ENCODE measurements at places on chromosomes 2 and 18.
A peak's percentile ranks its signal among the peaks of the same experiment; 100 is the strongest.

GRCh38 chr2:35443087-35443486 lies 912.5 kb upstream of the CRIM1 start:
- no peak for DNase-seq

DNA sequence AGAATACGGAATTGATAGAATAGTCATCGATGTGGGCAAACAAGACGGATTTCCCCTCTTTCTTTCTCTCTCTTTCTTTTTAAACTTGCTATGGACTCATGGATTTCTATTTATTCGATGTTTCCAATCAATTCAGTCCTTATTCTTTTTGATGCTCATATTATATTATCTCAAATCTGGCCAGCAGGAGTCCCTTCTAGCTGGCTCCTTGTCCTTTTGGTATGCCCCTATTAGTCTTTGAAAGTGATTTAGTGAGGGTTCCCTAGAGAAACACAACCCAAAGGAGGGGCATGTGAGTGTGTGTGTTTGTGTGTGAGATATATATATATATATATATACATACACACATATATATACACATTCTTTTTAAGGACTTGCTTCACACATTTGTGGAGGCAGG lies 23.5 kb upstream of the BIN1 start:
- DNase-seq, result no peak

GRCh38 chr2:239934571-239935171 lies 90.5 kb downstream of the NDUFA10 start:
- peak; percentile 11 for DNase-seq

GRCh38 chr18:76759056-76759455 lies 63.3 kb upstream of the ZNF236 start:
- DNase-seq, result no peak

DNA sequence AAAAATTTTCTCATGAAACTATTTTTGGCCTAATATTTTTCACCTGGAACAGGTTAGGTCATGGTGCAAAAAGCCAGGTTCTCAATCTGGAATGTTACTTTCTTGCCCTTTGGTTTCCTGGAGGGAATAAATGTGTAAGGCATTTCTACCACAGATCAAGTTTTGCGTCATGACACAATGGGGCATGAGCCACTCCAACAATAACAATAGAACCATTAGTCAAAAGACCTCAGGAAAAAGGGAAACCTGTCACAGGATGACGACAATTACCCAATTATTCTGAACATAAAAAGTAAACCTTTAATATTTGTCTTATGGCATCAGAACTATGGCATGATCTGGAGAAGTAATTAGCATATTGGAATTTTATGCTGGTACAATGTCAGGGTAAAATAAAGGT lies 88.2 kb upstream of the HNRNPA3 start:
- no peak for DNase-seq

GRCh38 chr2:59046401-59047372 lies 805.6 kb upstream of the FANCL start:
- DNase-seq, result no peak

DNA sequence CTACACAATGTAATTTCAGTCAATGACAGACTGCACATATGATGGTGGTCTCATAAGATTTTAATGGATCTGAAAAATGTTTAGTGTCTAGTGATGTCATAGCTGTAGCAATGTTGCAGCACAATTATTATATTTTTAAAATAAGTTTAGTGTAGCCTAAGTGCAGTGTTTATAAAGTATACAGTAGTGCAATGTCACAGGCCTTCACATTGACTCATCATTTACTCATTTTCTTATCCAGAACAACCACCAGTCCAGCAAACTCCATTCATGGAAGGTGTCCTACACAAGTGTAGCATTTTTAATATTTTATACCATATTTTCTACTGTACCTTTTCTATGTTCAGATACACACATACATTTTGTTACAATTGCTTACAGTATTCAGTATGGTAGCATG lies 663.1 kb downstream of the ERBB4 start:
- DNase-seq, result no peak

DNA sequence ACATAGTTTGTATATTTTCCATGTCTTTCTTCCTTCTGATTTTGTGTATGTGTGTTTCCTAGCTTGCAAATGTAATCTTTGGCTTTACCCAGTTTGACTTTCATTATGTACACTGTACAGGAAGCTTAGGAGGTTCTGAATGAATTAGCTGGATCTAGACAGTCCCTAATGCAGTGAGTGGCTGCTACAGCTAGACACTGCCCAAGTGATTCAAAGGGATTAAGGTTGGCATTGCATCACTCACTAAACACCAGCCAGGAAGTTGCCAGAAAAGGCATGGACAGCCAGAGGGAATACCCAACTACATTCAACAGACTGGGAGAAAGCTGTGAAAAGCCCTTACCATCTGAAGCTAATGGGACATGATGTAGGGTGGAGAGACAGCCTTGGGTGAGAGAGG lies 316.0 kb upstream of the MEX3C start:
- DNase-seq, result no peak

GRCh38 chr2:15688924-15689568 lies 97.4 kb downstream of the DDX1 start:
- DNase-seq, result no peak

- no peak for DNase-seq
Observed at GRCh38 chr2:214575465-214575864, 164.6 kb downstream of the VWC2L start.
